ENCODE measurements at places on chromosomes 1 and 21.

DNA sequence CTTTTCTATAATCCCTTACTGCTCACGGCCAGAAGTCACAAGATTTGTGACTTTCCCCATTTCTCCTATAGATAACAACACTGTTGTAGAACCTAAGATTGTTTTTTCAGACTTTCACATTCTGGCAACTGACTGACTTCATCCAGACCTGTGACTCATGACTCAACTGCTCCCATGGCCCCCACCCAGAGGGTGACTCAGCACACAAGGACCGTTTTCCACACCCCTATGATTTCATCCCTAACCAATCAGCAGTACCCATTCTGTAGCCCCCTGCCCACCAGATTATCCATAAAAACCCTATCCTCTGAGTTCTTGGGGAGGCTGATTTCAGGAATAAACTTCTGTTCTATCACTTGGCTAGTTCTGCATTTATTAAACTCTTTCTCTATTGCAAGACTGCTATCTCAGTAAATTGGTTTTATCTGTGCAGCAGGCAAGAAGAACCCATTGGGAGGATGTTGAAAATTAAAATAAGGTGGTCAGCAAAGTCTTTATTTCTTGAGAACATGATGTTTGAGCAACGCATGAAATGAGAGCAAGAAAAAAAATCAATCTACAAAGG is 79.7 kb downstream of the NGF start:
- DNase-seq, result no peak

GRCh38 chr21:43847301-43847700 is 17.7 kb upstream of the AGPAT3 start:
- no peak for DNase-seq

DNA sequence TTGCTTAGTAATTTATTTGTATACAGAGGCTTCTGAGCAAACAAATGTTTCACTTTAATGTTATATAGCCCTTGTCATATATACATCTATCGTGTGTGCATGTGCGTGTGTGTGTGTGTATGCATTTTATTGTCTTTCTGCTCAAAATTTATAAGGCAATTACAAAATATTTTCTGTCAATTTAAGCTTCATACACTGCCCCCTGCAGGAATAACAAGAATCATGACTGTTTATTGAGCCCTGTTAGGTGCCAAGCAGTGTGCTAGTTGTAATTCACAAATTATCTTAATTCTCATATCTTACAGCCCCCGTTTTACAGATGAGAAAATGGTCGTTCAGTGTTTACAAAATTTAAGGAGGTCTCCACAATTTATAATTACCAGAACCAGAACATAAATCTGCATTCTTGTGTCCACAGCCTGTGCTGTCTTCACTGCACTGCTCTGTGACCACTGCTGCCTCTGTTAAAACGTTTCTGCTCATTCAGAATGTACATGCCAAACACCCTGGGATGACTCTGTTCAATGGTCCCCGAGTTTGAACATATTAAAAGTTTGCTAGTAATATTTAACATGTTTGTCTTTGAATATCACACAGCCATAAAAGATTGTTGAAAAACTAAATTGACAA is 181.3 kb downstream of the ATP6V1G3 start:
- DNase-seq, result no peak

GRCh38 chr1:18703041-18703621 is 72.5 kb downstream of the PAX7 start:
- no peak for DNase-seq

- no peak for DNase-seq
Observed at GRCh38 chr1:162070094-162070748, 730 bp downstream of the NOS1AP start.

- DNase-seq, result no peak
Observed at GRCh38 chr1:114531094-114531493, 20.1 kb upstream of the TRIM33 start.

DNA sequence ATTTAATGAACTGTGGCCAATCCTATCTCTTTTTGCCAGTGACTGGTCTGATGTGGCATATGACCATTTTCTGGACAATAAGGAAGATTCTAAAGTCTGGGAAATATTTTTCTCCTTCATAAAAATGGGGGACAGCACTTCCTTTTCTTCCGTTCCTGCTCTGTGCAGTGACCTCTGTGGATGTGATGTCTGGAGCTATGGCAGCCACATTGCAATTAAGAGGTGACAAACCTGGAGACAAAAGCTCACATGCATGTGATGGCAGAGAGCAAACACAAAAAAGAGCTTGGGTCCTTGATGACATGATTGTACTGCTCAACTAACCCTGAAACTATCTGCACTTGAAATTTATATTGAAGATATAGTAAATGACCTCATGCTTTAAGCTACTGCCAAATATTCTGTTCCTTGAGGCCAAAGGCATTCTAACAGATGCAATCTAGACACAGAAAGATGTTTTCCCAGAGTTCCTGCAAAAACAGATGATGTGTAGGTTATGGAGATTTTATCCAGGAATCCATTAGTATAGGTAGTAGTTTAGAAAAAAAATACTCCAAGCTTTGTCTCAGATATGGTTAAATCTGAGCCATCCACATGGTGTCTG is 2.2 kb upstream of the MAGI3 start:
- no peak for DNase-seq

- DNase-seq, result no peak
Observed at GRCh38 chr1:1081311-1082238, 7.5 kb upstream of the RNF223 start.

- no peak for DNase-seq
Observed at GRCh38 chr21:27265949-27266348, 299.1 kb upstream of the ADAMTS5 start.

DNA sequence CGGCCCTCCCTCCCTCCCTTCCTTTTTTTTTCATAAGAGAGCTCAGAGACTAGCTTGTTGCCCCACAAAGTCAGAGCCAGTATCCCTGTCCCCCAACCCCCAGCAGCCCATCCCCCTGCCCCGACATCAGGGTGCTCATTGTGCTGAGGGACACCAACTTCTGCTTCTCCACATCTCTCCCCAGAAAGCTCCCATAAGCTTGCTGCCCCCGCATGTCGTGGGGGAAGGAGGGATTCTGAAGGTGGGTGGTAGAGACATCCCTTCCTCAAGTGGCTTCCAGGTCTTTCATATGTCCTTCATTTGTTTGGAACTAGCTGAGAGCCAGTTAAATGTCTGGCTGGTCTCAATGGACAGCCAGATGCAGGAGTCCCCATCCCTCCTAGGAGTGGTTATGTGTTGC is 41.2 kb downstream of the RHBG start:
- DNase-seq, result no peak

GRCh38 chr1:99784143-99784542 is 17.7 kb upstream of the FRRS1 start:
- no peak for DNase-seq

DNA sequence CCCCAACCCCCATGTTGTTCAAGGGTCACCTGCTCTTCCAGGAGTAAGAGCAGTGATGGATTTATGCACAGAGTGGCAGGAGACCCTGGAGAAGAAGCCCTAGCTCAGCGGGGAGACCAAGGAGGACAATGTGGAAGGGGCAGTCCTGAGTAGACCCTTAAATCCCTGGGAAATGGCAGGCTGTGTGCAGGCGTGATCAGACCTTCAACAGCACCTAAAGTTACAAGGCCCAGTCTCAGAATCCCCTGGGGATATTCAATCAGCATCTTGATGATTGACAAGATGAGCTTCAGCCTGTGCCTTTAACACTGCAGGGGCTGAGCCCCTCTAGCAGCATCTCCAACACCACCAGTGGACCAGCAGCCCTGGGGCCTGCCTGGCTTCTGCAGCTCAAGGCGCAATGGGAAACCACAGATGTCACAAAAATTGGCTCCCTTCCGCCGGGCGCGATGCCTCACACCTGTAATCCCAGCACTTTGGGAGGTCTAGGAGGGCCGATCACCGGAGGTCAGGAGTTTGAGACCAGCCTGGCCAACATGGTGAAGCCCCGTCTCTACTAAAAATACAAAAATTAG is 60.4 kb downstream of the IRF2BP2 start:
- DNase-seq, result no peak

DNA sequence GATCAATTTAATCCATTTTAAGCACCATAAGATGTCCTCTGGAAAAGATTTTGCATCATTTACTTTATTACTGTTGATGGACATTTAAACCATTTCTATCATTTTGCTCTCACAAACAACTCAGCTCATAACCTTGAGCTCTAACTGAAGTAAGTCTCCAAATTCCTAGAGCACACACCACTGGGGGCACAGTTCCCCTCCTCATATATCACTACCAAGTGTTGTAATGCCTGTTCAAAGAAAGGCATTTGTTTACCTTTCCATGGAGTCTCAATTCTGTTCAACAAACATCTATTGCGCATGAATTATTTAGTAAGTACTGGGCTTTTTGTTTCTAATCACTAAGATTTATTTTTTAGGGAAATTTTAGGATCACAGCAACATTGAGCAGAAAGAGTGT is 8.9 kb upstream of the OMA1 start:
- no peak for DNase-seq

Measured in stimulated activated CD4-positive, alpha-beta T cell treated with anti-CD3 and anti-CD28 coated beads, Interleukin-2, amount 100 ng/mL, for 24 hours (primary cell).